ENCODE measurements at places on chromosomes 1 and 21.

GRCh38 chr1:233828480-233828879 is 76.0 kb upstream of the SLC35F3 start:
- DNase-seq, result no peak

- DNase-seq, result no peak
Observed at GRCh38 chr1:214475331-214475730, 76.1 kb downstream of the PTPN14 start.

GRCh38 chr1:51270751-51271150 is 34.7 kb downstream of the RNF11 start:
- DNase-seq, result no peak

DNA sequence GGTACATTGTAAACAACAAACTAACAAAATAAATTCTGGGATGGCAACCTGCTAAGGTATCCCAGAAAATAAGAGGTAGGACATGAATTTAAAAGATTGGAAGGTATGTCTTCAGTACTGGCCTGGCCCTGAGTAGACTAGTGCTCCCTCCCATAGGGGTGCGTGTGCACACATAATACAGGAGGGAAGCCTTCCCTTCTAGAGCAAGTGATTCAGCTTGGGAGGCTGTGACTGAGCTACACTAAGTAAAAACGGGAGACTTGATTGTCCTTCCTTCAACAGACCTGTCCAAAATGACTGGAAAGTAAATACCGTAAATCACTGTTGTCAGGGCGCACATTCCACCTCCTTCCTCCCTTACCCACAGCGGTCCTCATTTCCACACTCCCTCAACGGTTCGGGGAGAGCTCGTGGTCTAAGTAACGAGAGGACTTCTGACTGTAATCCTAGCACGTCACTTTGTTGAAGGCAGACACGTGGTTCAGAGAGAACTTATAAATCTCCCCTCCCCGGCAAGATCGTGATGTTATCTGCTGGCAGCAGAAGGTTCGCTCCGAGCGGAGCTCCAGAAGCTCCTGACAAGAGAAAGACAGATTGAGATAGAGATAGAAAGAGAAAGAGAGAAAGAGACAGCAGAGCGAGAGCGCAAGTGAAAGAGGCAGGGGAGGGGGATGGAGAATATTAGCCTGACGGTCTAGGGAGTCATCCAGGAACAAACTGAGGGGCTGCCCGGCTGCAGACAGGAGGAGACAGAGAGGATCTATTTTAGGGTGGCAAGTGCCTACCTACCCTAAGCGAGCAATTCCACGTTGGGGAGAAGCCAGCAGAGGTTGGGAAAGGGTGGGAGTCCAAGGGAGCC is at the start of gene TGFB2:
TSS of gene TGFB2 (plus strand) at position 523 of the 859 bp plus-strand sequence. CDS start 1,366 bp downstream, outside the sequence.
- no peak for DNase-seq

DNA sequence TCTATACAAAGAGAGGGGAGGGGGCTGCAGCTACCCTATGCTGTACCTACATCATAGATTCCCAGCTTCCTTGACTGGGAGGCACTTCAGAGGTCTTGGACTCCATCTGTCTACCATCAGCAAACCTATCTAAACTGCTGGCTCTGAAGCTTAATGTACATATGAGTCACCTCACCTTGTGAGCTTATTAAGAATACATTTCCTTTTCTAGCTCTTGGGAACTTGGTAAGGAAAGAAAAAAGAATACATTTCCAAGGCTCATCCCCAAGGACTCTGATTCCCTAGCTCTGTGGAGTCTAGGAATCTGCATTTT is 50.0 kb upstream of the PRELP start:
- no peak for DNase-seq
